ENCODE measurements at places on chromosomes 16 and 17.

GRCh38 chr17:40194821-40195220 is 17.6 kb downstream of the RAPGEFL1 start:
- no peak for DNase-seq

DNA sequence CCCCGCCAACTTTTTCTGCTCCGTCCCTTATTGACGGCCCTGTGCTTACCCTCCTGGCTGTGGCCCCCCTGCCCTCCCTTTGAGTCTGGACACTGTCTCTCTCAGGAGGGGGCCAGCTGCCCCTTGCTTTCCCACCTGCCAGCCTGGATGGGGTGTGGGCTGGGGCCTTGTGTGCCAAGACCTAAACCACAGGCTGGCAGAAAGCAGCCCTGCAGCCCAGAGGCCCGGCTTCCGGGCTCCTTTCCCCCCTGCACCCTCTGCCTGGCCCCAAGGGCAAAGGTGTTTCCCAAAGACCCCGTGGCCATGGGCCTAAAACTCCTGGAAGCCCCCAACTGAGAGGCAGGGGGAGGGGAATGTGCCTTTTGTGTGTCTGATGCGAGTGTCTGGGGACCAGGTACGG is 17.5 kb downstream of the GPT2 start:
- no peak for DNase-seq

DNA sequence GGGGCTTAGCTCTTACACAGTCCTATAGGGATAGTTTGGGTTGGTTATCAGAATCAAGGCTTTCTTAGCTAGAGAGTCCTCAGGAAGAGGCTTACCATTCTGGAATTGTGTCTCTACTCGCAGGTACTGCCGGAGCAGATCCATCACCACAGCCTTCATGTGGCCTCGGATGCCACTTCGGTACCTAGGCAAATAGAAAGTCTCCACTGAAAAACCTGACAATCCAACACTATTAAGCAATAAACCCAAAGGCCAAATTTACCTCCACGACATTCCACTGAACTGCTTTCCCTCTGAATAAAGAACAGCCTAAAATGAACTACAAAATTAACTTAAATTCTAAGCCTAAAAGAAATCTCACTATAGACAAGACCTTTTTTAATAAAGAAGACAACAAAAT is 135.4 kb upstream of the C17orf78 start:
- DNase-seq, result no peak

- no peak for DNase-seq
Observed at GRCh38 chr17:40952661-40953060, 14.1 kb downstream of the KRT39 start.

- DNase-seq, result no peak
Observed at GRCh38 chr17:8326511-8327302, 12.9 kb upstream of the ODF4 start.

DNA sequence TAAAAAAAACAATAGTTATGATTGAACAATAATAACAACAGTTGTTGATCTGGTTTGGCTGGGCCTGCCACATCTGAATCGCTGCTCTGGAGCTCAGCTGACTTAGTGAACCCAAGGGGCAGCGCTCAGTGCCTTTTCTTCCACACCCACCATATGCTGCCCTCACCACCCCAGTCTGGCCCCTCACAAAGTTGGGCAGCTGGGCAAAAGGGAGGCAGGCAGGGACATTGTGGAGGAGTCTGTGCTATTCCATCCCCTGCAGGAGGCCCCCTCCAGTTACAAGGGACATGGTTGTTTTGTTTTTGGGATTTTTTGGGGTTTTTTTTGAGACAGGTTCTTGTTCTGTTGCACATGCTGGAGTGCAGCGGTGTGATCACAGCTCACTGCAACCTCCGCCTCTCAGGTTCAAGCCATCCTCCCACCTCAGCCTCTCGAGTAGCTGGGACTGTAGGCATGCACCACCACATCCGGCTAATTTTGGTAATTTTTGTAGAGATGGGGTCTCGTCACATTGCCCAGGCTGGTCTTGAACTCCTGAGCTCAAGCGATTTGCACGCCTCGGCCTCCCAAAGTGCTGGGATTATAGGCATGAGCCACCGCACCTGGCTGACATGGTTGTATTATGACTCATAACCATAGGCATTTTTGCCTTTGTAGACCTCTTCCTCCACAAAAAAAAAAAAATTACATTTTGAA is 8.6 kb upstream of the PECAM1 start:
- peak; percentile 35 for DNase-seq

- DNase-seq, result no peak
Observed at GRCh38 chr17:67401598-67402504, 24.8 kb downstream of the PITPNC1 start.

GRCh38 chr16:17029602-17030350 is 441.0 kb downstream of the XYLT1 start:
- no peak for DNase-seq

DNA sequence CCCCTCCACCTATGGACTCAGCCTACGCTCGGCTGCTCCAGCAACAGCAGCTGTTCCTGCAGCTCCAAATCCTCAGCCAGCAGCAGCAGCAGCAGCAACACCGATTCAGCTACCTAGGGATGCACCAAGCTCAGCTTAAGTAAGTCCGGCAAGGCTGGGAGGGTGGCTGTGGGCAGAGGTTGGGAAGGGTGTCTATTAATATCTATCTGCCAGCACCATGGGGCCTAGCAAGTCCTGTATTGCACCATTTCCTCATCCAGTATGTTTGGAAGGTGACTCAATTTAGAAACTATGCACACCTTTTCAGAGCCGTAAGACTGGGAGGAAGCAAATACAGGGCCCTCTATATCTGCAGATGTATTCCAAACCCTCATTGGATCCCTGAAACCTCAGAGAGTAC is 45.0 kb upstream of the ARHGAP44 start:
- no peak for DNase-seq

- no peak for DNase-seq
Observed at GRCh38 chr16:683396-684070, 601 bp downstream of the JMJD8 start.

DNA sequence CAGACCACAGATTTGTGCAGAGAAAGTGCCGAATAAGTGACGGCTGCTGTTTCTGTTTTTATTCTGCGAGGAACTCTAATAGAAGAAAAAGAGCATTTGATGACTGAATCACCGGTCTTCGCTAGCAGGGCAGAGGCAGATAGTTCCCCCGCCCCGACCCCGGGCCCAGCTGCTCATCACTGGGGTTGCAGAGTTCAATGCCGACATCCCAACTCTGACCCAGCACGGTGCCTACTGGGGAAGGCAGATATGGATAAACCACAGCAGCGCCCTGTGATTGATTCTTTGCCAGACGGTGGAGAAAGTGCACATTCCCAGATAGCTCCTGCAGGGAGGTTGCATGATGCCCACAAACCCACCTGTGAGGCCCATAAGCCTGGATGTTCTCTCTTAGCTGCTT is 357.9 kb upstream of the HSBP1 start:
- no peak for DNase-seq

GRCh38 chr16:64434526-64435069 is 687.3 kb downstream of the CDH11 start:
- DNase-seq, result no peak

DNA sequence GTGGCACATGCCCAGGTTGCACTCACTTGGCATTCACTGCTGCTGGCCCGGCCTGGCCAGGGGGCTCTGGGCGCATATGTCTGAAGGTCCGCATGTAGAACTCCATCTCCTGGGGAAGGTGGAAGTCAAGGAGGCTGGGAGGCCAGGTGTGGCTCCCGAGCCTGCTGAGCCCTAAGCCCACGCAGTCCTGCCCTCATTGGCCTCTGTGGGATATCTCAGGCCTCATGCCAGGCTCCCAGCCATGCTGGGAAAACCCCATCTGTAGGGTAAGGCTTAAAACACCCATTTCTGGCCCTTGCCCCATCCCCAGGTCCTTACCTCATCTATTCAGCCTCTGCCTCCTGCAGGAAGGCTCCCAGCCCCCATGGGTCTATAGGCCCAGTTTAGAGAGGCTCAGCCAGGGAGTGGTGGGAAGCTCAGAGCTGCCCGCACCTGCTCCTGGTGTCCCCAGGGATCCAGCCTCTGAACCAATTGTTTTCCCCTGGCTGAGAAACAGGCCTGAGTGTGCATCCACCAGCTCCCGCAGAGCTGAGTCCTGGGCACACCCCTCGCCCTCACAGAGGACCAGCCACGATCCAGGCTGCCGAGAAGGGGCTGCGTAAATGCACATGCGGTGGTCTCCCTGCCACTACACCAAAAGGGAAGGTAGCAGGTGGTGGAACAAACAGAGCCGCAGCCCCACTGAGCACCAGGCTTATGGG is 2.3 kb upstream of the TPPP3 start:
- DNase-seq, result no peak

GRCh38 chr16:1174477-1175357 is 21.8 kb downstream of the CACNA1H start:
- no peak for DNase-seq

GRCh38 chr17:37483311-37484039 is 6.2 kb upstream of the DUSP14 start:
- DNase-seq, result no peak

- no peak for DNase-seq
Observed at GRCh38 chr17:57086069-57086930, 1.3 kb downstream of the AKAP1 start.

GRCh38 chr17:19987897-19988296 is 10.3 kb upstream of the AKAP10 start:
- DNase-seq, result no peak

DNA sequence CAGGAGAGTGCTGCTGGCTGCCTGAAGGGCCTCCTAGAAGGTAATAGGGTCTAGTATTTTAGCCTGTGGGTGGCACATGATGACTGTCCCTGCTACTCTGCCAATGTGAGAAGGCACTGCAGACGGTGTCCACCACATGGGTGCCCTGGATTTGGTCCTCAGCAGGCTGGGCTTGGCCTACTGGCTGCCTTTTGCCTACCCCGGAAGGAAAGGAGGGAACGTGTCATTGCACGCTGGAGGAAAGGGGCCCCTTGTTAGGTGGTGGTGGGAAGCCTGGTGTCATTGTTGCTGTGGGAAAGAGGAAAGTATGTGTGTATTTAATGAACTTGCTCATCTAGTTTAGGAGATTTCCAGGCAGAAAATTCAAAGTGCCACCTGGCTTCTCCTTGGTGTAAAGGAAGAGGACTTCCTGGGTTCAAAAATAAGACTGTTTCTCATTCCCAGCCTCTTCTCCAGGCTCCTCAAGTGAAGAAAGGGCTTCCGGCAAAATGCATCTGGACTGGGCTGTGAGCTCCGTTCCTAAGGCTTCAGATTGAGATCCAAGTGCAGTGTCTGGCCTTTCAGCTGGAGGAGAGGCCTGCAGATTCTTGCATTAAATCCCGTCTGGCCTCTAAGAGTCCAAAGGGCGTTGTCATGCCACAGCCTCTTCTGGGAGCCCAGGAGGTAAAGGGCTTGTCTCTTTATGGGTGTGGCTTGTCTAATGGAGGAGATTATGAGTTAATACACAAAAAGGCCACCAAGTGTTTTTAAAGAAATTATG is 55.1 kb downstream of the RPTOR start:
- no peak for DNase-seq

- DNase-seq, result no peak
Observed at GRCh38 chr16:27284865-27285675, 16.5 kb upstream of the NSMCE1 start.

- no peak for DNase-seq
Observed at GRCh38 chr17:9999919-10000695, 95.0 kb upstream of the RCVRN start.

DNA sequence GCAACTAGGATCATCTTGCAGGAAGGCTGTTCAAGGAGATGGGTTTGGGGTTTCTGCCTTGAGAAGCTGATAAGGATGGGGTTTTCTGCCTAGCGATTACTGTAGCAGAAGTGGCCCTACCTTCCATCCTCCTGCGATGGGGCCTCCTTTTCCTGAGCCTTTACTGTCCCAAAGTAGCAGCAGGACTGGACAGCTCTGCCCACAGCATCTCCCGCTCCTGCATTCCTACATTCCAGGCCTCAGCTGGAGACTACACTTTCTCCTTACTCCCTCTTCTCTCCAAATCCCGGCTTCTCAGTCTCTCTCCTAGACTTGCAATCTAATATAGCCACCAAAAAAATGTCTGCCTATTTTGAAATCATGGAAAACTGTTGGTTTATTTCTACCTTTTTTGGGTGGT is 355.4 kb downstream of the CA10 start:
- DNase-seq, result no peak

- no peak for DNase-seq
Observed at GRCh38 chr16:30603945-30604315, 6.3 kb downstream of the ZNF689 start.

GRCh38 chr16:58454178-58454577 is 45.8 kb upstream of the NDRG4 start:
- no peak for DNase-seq

DNA sequence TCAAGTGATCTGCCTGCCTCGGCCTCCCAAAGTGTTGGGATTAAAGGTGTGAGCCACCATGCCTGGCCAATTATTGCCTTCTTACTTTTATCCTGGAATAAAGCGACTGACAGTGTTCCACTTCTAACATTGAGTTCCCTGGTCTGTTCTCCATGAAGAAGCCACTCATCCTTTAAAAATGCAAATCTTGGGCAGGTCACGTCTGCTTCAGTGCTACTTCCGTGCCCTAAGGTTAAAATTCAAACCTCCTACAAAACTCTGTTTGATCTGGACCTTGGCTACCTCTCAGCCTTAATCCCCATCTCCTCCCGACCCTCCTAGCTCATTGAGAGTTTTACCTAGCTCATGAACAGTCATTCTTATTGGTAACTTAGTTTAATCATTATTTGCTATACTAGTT is 9.6 kb upstream of the SHISA9 start:
- no peak for DNase-seq

DNA sequence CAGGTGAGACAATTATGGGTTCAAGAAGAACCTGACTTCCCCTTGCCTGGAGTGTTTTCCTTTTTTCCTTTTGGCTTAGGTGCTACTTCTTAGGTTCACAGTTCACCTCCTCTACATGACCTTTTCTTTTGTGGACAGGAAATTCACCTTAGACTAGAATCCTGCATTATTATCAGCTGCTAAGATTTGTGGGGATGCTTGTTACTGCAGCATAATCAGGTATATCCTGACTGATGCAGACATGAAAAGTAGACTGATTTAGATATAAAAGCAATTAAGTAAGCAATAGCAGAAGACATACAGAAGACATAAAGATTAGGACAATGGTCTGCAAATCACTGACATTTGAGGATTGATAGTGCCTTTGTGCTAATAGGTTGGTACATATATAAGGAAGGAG is 168.3 kb downstream of the SALL1 start:
- DNase-seq, result no peak

GRCh38 chr16:28291651-28292626 is at the start of gene SBK1:
Gene SBK1, plus strand, starts transcription at chr16:28292525. Its CDS starts 24,867 bp downstream, at chr16:28317392.
- no peak for DNase-seq

GRCh38 chr16:70678121-70678897 is 7.5 kb downstream of the MTSS2 start:
- no peak for DNase-seq

DNA sequence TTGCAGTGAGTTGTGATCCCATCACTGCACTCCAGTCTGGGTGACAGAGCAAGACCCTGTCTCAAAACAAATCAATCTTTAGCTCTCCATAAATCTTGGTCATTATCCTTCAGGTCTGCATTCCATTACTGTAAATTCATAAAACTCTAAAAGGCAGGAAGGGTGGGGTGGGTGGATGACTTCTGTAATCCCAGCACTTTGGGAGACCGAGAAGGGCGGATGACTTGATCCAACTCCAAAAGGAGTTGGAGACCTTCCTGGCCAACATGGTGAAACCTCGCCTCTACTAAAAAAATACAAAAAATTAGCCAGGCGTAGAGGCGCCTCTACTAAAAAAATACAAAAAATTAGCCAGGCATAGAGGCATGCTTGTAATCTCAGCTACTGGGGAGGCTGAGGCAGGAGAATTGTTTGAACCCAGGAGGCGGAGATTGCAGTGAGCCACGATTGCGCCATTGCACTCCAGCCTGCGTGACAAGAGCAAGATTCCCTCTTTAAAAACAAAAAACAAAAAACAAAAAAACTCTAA is 2.2 kb upstream of the UBE2Z start:
- DNase-seq, result no peak

- DNase-seq, result no peak
Observed at GRCh38 chr17:31880311-31880710, 21.2 kb downstream of the UTP6 start.

Measured in astrocyte of the cerebellum (primary cell).